ENCODE measurements at places on chromosomes 5 and 9.
A peak's percentile ranks its signal among the peaks of the same experiment; 100 is the strongest.

GRCh38 chr9:136175616-136176197 lies 29.2 kb downstream of the LHX3 start:
- DNase-seq = no peak

DNA sequence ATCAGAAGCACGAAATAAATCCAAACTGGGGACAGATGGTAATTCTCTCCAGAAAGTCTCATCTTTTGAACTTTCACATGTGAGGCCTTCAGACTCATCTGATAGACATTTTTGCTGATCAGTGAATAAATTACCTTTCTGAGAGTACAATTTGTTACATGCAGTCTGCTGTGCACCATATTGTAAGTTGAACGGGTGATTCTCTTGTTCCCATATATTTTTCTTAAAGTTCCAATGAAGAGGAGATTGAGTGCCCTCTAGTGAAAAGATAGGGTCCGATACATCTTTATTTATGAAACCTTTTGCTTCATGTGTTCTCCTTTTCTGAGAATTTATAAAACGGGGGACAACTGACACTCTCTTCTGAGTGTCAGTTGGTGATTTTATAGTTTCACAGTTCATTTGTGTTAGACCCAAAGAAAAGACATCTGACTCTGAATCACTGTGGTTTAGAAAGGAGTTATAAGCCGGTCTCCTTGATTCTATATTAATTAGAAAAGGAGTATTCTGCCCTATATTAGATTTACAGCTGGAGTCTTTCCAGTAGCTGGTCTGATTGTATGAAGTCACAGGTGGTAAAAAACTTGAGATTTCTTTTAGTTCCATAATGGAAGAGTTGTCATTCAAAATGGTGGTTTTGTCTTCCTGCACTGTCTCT lies 30.4 kb downstream of the GNG10 start:
- no peak for DNase-seq

DNA sequence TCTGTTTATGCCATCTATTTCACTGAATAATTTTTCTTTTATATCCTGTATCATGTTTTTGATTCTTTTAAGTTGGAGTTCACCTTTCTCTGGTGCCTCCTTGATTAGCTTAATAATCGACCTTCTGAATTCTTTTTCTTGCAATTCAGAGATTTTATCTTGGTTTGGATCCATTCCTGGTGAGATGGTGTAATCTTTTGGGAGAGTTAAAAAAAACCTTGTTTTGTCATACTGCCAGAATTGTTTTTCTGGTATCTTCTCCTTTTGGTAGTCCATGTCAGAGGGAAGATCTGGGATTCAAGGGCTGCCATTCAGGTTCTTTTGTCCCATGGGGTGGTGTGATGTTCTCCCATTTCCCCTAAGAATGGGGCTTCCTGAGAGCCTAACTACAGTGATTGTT lies 800.8 kb upstream of the TYRP1 start:
- no peak for DNase-seq

DNA sequence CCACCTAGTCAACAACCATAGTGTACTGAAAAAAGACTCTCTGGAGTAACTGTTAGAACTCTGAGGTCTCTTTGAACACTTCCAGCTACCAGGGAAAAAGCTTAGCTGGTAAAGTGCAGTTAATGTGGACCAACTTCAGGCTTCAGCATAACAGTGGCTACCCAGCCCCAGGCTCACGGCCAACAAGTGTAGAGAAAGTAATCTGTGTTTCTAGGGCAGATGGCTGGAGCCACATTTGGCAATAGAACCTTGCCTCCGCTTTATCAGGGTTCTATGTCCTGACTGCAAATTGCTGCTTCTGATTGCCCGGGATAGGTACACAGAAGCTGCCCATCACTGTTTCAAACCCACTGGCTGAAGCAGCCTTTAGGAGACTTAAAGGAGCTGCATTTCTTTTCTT lies 76.0 kb upstream of the SIMC1 start:
- DNase-seq = no peak

DNA sequence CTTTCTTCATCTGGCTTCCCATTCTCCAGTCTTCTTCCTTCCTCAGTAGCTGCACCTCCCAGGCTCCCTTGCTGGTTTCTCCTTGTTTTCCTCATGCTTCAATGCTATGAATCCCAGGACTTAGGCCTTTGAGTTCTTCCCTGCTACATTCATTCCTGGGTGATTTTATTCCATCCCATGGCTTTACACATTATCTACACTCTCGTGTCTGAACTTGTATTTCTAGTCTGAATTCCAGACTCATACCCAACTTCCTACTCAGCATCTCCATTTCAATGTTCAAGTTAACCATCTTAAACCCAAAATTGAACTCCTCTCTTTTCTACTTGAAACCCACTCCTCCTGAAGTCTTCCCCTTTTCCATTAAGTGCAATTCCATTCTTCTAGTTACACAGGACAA lies 20.0 kb downstream of the SLC24A2 start:
- DNase-seq = no peak

- DNase-seq = peak; percentile 56
These were observed 26.8 kb upstream of the CSF1R start for GRCh38 chr5:150113047-150113744.

GRCh38 chr9:38344566-38345324 lies 47.8 kb upstream of the ALDH1B1 start:
- DNase-seq = no peak

DNA sequence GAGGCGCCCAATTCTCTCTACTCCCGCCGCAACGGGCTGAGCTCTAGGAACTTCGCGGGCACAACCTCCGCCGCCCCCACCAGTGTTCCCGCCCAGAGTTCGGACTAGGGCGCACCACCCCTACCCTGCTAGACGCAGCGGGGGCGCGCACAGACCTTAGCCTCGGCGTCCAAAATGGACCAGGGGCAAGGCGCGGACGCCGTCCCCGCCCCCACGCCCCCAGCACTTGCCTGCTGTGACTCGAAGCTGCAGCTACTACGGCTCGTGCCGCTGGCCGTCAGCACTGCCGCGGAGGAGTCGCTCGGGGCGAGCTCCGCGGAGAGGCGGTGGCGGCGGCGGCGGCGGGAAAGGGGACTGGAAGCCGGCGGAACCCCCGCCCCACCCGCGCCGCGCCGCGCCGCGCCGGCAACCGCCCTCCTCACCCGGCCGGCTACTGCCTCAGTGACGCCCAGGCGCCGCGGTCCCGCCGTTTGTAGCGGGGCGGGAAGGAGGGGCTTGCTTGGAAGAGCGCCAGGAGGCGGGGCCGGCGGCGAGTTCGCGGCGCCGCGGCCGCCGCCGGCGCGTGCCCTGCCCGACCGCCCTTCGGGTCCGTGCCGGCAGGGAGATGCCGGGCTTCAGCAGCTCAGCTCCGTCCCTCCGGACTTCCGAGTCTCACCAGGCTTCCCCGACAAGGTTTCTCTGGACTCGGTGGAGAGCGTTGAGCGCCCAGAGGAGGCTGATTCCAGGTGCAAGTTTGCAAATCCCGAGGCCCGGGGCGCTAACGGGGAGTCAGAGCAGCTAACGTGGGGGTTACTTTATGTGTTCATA lies 4.5 kb downstream of the ELAVL2 start:
- DNase-seq = peak; percentile 85

DNA sequence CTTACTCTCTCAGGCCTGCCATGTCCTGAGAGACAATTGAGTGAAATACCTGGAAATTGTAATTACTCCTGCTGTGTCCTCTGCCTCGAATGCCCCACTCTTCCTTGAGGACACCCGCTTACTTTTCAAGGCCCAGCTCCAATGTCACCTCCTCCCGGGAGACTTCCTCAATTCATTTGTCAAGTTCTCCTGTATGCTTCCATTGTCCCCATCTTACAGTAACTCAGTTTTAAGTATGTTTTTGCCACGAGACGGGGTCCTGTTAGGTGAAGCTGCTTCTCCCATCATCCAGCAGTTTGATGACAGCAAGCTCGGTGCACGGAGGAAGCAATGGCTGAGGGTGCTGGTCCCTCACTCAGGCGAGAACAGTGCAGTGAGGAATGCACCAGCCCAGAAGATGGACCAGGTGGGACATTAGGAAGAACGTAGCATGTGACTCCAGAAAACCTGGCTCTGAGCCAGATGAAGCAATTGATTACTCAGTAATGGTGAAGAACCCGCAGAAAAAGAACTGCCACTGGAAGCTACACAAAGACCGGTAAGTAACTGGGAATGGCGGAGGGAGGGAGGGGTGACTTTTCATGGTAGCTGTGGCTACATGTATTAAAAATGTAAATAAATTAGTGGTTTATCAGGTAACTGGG lies 274.8 kb downstream of the DENND1A start:
- no peak for DNase-seq

DNA sequence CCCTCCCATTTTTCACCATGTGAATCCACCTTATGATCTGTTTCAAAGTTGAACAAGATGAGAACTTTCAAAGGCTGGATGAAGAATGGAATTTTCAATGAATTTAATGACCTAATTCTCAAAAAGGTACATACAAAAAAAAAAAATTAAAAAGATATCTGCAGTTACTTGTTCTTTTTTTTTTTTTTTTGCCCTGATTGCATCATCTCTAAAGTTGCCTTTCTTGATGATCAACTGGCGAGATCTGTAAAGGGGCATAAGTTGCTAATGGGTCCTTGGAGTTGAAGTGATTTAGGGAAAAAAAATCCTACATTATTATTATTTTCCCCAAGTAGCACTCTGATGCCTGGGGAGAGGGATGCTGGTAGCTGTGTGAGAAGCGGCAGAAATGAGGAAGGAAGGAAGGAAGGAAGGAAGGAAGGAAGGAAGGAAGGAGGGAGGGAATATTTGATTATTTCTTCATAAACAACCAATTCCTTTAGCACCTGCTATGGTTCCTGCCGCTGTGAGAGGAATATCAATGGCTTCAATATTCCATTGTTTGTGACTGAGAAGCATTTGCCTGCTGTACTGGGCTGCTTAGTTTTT lies 48.8 kb upstream of the CD180 start:
- DNase-seq = no peak

DNA sequence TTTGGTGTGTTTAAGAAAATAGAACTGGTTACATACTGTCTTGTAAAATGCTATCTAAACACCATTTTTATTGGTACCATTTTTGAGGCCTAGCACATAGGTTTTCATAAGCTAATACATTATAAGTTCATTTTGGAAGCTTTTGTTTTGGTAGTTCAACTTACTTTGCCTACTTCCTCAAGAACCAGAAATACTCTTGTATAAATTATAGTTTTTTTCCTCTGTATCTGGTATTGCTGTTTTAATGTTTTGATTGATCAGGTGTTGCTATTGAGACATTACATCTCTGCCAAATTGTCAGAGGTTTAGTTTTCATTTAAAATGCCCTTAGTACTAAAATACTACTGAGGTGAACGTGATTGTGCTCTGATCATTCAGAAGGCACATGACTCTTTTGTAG lies 90.6 kb upstream of the GRHPR start:
- DNase-seq = no peak

GRCh38 chr5:20528471-20528870 lies 540.5 kb upstream of the CDH18 start:
- no peak for DNase-seq

DNA sequence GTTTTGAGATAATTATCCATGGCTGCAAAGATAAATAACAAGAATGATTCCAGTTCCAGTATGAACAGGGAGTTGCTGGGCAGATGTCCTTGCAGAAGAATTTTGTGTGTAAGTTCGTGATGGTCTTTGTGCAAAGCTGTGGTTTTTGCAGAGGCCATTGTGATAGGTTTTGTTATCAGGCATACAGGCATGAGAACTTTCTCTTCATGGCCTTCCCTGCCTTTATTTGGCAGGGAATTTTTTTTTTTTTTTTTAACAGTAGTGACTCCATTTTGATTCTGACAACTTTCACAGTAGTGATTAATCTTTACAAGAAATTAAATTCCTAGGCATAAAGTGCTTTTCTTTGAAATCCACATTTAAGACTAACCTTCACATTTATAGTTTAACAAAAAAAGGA lies 1999.5 kb upstream of the CDH6 start:
- no peak for DNase-seq

DNA sequence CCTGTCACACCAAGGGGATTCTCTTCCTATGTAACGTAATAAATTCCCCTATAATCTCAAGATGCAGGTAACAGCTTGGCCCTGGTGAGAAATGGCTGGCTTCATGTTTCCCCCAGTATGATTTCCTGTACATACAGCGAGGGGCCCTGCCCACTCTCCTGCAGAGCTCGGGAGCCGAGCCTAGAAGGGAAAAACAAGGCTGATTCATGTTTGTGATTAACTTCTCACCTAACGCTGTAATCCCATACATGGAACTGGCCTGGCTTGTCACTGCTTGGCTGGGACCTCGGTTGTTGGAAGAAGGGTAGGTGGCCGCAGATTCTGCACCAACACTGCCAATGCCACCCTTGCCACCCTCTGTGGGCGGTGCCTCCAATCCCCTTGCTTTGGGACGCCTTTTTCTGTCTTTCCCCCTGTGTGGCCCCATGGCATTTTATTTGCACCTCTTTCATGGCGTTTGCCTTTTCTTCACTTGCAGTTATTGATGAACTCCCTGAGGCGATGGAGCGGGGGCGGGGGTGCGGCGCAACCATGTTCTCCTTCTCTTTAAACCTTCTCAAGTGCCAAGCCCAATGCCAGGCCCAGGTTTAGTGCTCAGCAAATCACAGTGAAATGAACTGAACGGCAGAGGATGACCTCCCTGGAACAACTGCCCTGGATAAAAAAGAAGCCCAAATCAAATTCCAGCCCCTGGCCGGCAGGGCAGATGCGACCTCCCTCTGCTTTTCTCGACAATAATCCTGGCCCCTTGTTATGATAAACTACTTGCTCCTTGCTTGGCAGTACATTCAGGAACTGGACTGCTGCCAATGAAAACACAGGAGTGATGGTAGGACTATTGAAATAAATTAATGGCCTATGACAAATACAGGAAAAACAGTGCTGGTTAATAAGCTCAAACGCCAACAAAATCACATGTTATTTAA lies 108.1 kb downstream of the TMEM174 start:
- no peak for DNase-seq

DNA sequence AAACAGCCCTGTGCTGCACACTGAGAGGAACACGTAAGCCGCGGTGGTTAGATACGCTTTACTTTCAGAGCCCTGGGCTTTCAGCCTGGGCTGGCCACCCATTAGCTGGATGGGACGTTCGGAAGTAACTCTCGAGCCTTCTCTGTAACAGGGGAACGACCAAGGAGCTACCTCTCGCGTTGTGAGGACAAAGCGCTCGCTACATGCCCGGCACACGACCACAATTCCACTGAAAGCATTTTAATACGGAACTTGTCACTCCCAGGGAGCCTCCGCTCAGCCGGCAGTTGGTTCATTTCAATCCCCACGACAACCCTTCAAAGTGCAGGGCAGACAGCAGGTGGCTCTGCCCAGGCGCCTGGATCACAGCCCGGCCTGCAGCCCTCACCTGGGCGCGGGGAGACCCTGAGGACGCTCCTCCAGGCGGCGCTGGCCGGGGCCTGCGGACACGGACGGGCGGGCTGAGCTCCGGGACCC lies 368 bp downstream of the SURF1 start:
- no peak for DNase-seq

GRCh38 chr5:41748631-41749030 lies 121.6 kb downstream of the OXCT1 start:
- no peak for DNase-seq

DNA sequence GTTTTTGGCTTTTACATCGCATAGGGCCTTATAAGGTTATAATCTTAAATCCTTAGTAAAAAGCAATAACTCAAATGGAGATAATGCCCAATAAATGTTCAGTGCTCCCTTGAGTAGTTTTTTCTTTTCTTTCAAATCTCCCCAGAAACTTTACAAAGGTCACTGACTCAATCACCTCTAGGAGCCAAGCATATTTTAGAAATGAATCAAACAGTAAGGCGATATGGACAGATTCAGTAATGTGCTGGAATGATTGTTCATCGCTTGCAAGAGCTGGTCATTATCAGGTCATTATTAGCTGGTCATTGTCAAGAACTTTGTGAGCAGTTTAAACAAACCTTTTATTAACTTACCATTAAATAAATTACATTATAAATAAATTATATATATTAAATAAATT lies 130.4 kb upstream of the SLIT3 start:
- DNase-seq = no peak

- no peak for DNase-seq
These were observed 9.1 kb upstream of the PTGES start for GRCh38 chr9:129761901-129762369.

Measured in ecto neural progenitor cell (in vitro differentiated cells).